ENCODE measurements at places on chromosomes 7 and 10.

GRCh38 chr10:52631146-52631545 is 141.4 kb downstream of the MBL2 start:
- DNase-seq: no peak

GRCh38 chr10:4867520-4868356 is 41.7 kb downstream of the AKR1E2 start:
- DNase-seq: no peak

- no peak for DNase-seq
Measured at GRCh38 chr10:37760817-37761216, 96.6 kb downstream of the ZNF248 start.

DNA sequence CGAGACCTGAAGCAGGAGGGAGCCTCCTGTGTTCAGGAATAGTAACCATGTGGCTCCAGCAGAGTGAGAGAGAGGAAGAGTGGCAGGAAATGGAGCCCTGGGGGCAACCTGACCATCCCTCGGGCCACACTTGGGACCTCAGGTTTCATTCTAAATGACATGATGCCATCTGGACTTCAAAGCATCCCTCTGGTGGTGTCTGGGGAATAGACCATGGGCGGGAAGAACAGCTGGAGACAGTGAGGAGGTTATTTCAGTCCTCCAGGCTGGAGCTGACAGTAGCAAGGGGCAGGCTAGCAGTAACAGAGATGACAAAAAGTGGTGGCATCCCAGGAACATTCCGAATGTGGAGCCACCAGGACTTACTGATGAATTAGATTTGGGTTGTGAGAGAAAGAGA is 44.8 kb downstream of the AKR1B1 start:
- DNase-seq: no peak
